Central memory CD4-positive, alpha-beta T cell (primary cell): ENCODE measurements at places on chromosomes 3 and 15.
A peak's percentile ranks its signal among the peaks of the same experiment; 100 is the strongest.

- DNase-seq: no peak
Observed at GRCh38 chr3:61518590-61518989, 42.8 kb upstream of the PTPRG start.

DNA sequence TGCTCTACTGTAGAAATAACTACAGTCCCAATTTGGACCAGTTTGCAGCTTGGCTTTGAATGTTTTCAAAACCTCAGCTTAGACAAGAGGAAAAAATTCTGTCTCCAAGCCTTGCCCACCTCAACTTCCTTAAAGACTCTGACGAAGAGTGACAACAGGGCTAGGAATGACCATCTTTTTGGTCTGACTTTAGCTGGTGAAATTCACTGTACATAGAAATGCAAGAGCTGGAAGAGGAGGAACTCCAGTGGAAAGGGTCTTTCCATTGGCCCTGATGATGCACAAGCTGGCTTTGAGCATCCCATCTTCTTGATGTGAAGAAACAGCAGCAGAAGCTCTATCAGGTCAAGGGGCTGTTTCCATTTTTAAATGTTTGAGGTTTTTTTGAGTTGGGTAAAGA, 22.7 kb upstream of the SH3BP5 start:
- DNase-seq: no peak

- no peak for DNase-seq
Observed at GRCh38 chr3:197340521-197340871, 42.1 kb upstream of the DLG1 start.

DNA sequence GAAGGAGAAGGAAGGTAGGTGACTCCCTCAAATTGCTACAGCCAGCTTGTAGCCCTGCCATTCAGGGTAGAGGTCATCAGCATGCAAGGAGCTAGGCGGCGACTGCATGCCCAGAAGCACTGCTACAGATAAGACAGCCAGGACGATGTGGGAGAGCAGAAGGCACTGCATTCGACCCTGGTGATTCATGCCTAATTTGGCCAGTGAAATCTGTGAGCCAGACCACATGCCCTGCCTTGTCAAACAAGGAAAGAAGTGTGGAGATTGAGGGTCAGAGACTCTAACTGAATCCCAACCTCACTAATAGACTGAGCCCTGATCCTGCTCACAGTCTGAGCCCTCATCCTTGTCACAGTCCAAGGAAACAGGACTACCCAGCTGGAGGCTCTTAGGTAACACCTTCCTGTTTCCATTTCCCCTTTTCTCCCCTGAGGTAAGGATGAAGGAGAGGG, 86.6 kb downstream of the LINGO1 start:
- no peak for DNase-seq

- DNase-seq: no peak
Observed at GRCh38 chr3:136070334-136070733, 104.8 kb downstream of the PPP2R3A start.

- DNase-seq: peak; percentile 2
Observed at GRCh38 chr3:128383316-128384235, 83.1 kb downstream of the DNAJB8 start.

GRCh38 chr3:139718415-139718814, 40.6 kb upstream of the NMNAT3 start:
- no peak for DNase-seq

- no peak for DNase-seq
Observed at GRCh38 chr3:148379763-148380382, 317.8 kb upstream of the AGTR1 start.

GRCh38 chr15:49490966-49491365, 67.9 kb downstream of the FGF7 start:
- DNase-seq: no peak

DNA sequence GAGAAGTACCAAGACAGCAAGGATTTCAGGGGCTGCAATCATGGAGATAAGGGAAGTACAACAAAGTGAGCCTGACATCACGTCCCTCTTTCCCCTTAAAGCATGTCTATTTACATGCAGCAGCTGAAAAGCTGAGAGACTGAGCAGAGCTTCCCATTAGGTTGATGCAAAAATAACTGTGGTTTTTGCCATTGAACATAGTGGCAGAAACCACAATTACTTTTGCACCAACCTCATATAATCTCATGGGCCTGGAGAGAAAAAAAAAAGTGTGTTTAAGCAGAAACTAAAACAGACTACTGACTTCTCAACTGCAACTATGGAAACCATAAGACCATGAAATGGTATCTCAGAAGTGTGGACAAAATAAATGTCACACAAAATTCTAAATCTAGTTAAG, 48.3 kb downstream of the CCDC12 start:
- peak; percentile 24 for DNase-seq

DNA sequence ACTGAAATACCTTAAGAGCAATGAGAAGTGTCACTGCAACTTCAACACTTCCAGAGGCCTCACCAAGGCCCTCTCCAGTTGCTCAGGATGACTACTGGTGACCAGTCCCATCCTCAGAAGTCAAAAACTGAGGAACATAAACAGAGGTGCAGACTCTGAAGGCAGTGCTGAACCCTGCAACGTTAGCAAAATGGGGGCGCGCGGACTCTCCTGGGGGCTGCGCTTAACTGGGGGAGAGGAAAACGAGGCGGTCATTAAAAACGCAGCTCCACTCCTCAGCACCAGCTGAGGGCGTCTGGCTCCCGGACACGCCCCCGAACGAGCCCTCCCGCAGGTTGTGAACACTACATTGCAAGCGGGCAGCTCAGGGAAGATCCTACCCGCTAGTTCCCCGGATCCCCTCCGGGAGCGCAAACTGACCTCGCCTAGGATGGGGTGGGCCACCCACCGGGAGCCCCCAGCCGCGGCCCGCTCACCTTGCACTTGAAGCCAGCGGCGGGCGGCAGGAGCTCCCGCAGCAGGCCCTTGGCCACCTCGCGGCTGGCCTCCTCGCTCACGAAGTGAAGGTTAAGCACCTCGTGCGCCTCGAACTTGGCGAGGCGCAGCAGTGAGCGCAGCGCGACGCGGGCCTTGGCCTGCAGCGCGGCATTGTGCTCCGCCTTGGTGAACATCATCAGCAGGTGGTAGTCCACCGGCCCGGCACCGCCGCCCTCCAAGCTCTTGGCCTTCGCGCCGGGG, 711 bp downstream of the XXYLT1 start:
- DNase-seq: peak; percentile 21

GRCh38 chr3:156240642-156241041, 120.3 kb downstream of the KCNAB1 start:
- no peak for DNase-seq

GRCh38 chr3:58824285-58824684, 157.7 kb upstream of the FAM3D start:
- no peak for DNase-seq

DNA sequence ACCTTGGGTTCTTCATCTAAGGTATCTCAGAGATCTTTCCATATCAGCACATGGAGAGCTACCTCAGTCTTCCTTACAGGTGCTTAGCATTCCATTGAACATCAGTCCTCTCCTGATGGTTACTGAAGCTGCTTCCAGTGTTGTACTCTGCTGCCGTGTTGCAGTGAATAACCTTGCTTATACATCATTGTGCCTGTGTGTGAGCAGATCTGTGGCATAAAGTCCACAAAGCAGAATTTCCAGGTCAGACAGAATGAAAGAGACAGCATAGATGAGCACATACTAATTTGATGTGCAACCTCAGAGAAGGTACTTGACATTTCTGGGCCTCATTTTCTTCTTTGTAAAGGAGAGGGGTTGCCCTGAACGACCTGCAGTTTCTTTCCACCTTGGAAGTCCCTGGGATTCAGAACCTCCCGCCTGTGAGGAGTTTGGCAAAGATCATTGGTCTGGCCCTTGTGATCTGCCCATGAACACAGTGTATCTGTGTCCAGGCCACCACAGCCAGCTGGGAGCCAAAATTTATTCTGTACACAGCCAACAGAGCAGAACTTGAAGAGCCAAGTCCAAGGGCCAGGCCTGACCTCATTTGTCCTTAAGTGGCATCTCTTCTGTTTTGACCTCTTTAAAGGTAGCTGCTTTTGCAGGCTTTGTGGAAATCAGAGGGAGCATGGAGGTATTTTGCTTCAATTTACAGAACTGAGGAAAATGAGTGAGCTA, 57.2 kb upstream of the SLC7A14 start:
- no peak for DNase-seq

DNA sequence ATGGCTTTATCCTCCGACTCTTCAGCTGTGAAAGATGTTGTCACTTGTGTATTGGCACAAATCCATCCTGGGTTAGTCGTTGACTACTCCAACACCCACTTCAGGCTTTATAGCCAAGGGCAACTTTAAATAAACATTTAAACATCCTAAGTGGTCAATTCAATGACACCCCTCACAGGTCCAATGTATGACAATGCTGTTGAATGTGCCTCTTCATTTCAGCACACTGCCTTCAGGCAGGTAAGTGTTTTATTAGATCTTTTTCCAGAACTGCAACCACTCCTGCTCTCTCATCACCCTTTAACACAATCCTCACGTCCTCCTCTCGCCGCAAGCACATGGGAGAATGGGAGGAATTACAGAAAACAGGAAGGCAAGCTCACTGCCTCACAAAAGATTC, 30.3 kb downstream of the IL12A start:
- no peak for DNase-seq

DNA sequence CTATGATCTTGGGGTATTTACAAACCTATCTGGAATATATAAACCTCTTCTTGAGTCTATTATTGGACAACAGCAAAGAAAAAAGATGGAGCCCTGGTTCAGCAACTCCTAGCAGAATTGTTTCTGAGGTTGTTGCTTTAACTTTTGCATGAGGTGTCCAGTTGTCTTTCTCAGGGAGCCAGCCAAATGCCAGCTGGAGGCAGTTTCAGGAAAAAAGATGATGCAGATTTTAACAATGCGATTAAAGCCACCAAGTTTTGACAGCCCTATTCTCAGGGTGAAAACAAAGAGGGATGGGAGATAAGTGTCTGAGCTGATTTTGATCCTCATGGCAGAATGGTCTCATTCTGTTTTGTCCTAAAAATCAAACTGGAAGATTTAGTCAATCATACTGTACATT, 181.6 kb upstream of the RASGRP1 start:
- no peak for DNase-seq

DNA sequence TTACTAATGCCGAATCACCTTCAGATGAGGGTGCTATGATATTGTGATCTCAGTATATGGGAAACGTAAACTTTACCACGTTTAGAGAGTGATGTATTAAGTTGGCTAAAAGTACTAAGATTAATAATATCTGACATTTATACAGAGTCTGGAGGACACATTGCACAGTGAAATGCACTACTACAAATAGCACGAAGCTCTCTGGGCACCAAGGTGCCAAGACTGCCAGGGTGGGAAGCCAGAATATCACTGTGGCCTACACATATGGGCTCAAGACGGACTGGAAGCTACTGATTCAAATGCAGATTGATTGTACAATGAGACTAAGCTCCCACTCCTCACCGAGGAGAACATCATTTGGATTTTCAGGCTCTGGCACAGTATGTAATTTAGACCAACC, 113.3 kb upstream of the LIPC start:
- DNase-seq: no peak

DNA sequence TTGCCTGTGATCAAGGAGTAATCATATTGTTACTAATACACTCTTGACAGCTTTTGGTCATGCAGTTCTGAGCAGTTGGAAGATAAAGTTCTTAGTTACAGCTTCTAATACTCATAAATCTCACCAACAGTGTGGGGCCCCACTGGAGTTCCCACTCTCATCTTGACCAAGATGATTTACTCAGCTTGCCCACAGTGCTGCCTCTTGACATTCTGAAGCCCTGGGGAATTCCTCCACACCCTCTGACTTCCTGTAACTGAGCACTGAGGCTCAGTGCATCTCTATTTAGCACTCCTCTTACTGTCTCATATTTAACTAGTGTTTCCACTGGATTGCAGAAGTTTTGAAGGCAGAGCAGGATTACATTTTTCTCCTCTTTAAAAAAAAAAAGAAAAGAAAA, 1.9 kb upstream of the ARL6IP5 start:
- peak; percentile 62 for DNase-seq

DNA sequence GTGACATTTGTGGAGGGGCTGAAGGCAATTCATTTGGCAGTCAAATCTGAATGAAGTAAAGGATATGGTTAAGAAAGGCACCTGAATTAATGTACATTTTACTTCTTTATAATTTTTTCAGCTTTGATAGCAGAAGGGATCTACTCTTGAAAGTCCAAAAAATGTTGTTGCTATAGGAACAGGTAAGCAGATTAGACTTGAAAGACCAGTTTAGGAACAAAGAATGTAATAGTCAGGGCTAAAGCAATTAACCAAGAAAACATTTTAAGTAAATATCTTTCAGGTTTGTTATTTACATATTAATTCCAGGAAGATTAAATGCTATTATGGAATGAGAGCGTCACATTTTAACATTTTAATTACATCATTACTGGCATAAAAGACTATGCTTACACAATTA, 1.1 kb downstream of the ATP13A4 start:
- DNase-seq: no peak

DNA sequence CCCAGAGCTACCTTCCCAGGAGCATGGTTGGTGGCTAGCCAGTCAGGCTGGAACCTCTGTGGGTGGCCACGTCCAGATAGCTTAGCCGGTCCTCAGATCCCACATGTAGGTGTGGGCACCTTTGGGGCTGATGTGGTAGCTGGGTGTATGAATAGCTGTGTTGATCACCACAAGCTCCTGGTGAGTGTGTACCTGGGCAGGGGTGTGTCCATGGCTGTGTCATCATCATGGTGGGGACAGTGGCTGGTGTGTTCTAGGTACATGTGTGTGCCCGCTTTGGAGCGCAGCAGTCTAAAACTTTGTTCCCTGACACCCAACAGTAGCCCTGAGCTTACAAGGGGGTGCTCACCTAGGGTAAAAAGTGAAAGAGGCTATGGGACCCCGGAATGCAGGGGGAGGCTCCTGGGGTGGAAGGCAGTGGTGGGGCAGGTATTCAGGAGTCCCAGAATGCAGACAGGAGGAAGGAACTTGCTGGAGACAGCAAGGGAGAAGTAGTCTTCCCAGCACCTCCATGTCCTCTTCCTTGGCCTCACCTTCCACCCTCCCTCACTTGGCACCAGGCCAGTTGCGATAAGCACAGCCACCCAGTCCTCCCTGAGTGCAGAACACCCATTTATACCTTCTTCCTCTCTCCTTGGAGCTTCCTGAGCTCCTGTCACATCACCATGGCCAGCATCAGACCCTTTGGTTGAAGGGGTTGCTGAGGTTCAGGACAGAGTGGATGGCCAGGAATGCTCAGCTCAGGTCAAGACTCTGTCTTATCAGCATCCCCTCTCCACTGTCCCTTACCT, 1.2 kb downstream of the CISH start:
- no peak for DNase-seq

DNA sequence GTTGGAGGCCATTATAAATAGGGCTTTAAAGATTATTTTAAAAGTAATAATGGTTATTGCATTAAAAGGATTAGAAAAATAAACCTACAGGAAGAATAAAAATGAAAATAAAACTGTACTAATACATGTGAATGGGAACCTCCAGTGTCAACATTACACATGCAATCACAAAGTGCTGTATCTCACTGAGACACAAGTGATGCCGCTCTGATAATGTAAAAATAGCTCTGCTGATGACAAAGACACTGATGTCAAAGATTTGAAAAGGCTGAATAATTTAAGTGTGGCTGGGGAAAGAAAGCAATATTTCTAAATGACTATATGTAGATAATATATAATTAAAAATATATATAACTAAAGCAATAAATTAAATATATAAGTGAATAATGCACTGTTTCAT, 129.1 kb upstream of the RAP2B start:
- no peak for DNase-seq
